ENCODE measurements at places on chromosomes 3 and 15. TPM values are rescaled to one million over a fixed set of nuclear protein-coding genes. Genes with fewer than 3 reads are reported as not detected.
A peak's percentile ranks its signal among the peaks of the same experiment; 100 is the strongest.

DNA sequence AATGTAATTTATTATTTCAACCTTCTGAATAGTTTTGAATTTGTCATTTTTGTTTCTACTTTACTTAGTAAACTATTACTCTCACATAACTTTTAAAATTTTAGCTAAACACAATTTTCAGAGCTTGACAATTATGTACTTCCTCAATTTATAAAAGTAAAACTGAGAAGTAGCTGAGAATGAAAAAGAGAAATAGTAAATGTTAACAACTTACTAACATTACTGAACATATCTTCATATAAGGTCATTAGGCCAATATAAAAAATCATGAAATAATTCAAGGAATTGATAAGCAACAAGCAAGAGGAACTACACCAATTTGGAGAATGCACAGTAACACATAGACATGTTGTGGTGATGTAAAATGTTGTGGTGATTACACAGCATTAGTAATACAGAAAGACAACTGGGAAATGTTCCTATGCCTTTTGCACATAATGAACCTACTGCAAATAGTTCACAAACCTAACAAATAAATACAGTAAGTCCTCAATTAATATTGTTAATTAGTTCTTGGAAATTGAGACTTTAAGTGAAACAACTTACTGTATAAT lies 137.9 kb downstream of the CBLB start:
- no peak for DNase-seq

DNA sequence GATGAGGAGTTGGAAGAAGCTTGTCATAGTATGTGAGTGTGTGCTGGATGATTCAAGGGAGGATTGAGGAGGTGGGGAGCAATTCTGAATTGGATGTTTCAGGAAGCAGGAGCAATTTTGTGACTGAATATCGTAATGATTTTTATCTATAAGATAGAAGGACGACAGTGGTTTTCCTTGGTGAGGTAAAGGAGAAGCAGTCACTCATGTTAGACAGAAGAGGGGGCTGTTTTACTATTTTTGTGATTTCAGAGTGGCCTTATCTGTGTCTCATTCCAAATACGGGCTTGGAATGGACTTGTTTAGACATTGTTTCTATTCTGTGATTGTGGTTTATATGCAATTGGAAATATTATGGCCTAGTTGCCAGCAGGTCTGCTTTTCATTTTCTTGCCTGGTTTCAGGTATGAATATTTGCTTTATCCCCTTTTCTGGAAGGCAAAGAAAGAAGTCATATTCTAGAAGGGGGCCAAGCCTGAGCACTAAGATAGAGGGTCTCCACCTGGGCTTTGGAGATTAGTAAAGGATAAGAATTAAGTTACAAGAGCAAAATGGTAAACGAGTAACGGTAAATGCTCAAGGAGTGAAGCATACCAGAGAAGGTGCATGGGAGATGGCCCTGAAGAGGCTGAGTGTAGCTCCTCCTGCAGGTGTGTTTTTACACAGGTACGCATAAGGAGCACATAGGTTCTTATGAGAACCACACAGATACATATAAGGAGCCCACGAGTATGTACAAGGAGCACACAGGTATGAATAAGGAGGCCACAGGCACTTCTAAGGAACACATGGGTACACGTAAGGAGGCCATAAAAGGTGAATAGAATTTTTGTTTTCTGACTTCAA lies 124.6 kb upstream of the KCNAB1 start:
- DNase-seq = no peak

- DNase-seq = no peak
These were observed 18.8 kb upstream of the CELF6 start for GRCh38 chr15:72338617-72339321.

- no peak for DNase-seq
These were observed 749.8 kb downstream of the NAALADL2 start for GRCh38 chr3:175608911-175609310.

DNA sequence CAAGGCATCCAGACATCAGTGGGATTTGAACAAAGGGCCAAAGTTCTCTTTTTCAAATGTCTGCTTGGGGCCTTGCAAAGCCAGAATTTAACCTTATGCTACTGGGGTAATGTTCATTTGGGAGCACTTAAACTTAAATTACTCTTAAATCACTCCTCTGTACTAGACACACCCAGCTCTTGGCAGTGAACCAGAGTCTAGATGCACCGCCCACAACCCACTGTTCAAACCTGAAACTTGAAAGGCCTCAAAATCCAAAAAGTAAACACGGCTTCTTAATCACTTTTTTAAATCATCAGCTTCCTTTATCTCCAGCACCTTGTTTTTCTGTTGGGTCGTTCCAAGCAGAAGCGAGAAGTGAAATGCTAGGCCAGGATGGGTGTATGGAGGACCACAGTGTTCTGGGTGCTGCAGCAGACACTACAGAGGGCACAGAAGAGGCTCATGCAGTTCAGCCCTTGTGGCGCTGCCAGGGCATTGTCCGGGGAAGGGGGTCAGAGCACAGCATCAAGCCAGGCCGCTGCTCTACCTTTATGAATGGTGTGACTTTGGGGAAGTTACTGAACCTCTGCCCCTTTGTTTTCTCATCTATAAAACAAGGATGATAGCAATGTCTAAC lies 28.8 kb downstream of the MECOM start:
- DNase-seq = no peak

- no peak for DNase-seq
These were observed 221.8 kb downstream of the FMN1 start for GRCh38 chr15:32972686-32973085.

DNA sequence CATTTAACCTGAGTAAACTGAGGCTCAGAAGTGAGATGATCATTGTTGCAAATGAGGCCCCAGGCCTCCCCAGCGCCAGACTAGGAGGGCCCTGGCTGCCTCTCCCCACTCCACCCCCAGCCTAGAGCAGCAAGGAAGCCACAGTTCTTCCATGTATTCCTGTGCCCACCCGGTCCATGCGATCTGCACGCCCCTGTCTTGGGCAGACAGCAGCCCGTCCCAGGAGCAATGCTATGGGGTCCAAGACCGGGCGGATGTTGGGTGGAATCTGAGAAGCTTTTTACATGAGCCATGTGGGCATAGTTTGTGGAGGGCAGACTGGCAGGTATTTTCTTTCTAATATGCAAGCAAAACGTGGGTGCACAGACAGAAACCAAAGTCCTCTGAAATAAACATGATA lies 15.1 kb downstream of the SH2D7 start:
- DNase-seq = no peak

- no peak for DNase-seq
These were observed 29.1 kb downstream of the PLXND1 start for GRCh38 chr3:129577366-129577765.

DNA sequence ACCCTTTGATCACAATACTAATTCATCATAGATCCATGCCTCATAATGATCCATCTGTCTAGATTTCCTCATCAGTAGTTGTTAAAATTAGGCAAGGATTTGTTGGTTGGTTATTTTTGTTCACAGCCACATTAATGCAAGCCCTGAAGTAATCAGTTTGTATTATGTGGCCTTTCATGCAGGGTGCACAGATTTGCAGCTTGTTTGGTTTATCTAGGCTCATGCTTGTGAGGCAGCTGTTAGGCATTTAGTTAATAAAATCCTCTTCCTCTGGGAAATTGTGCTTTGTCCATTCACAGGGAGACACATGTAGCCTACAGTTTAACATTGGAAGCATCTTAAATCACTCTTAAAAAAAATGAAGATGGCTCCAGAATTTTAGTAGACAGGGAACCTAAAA lies 162.8 kb upstream of the ZNF385D start:
- no peak for DNase-seq

- DNase-seq = no peak
These were observed 29.1 kb upstream of the LYZL4 start for GRCh38 chr3:42439261-42440115.

GRCh38 chr15:88617790-88618189 lies 3.4 kb upstream of the AEN start:
- no peak for DNase-seq

GRCh38 chr3:170858599-170858998 lies 11.4 kb downstream of the RPL22L1 start:
- no peak for DNase-seq

DNA sequence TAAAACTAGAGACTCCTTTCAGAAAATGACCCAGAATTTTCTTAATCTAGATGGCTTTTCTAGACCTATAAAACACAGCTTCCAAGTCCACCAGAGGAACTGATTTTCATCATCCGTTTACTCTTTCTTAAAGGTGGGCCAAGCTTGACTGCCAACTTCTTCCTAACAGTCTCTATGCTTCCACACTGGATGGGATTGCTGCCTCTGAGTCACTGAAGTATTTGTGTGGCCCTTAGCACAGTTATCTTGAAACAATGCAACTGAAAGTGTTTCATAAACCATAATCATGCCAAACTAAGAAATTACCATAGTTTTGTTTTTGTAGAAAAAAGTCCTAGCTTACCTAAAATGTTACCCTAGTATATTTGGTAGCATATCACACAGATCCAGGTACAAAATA lies 985.7 kb downstream of the TUSC7 start:
- no peak for DNase-seq

GRCh38 chr3:172647823-172648222 lies 63.0 kb downstream of the NCEH1 start:
- DNase-seq = no peak

DNA sequence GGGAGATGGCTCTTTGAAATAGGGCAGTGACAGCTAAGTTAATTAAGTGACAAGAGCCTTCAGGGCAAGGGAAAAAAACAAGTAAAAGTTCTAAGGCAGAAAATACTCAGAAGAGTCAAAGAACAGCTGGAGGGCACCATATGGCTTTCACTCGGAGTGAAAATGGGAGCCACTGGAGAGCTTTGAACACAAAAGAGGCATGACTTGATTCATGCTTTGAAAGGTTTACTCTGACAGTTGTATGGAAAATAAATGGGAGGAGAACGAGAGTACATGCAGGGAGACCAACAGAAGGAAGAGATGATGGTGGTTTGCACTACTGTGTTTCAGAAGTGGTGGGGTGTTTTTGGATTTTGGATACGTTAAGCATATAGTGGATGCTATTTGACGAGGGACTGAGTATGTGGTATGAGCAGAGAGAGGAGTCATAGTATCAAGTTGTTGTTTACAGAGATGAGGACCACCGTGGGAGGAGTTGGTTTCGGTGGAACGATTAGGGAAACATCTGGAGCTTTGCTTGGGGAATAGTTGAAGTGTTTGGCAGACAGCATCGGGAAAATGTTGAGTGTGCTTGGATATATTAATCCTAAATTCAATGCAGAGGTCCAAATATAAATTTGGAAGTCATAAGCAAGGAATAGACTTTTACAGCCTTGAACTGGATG lies 411.5 kb downstream of the GABRG3 start:
- DNase-seq = no peak

GRCh38 chr15:23690450-23690852 lies 3.3 kb upstream of the NDN start:
- DNase-seq = no peak

GRCh38 chr3:99699841-99700240 lies 61.4 kb downstream of the COL8A1 start:
- DNase-seq = no peak

- DNase-seq = peak; percentile 73
These were observed 62.6 kb downstream of the SMAD3 start for GRCh38 chr15:67127965-67128364.

DNA sequence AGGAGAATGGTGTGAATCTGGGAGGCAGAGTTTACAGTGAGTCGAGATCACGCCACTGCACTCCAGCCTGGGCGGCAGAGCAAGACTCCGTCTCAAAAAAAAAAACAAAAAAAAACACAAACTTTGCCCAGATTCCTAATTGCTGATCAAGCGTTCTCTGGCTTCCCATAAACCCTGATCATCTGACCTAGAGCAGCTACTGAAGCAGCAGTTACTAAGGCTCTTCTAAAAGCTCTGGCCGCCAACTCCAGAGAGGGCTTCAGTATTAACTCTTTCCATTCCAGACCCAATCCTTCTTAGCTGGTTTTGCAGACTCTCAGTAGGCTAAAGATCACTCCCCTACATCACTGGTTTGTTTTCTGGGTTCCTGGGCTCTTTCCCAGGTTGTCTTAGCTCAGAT lies 201.6 kb downstream of the IGSF11 start:
- no peak for DNase-seq

The GOLGA8S gene
- 0.38 TPM for total RNA-seq

The GCHFR gene
- 7.1 TPM for total RNA-seq

The RPP25 gene
- 9.3 TPM for total RNA-seq

The GALK2 gene
- 32.1 TPM for total RNA-seq

The ATP8B4 gene
- total RNA-seq = 13.8 TPM

The GREM1 gene
- total RNA-seq = 283 TPM

The C3orf38 gene
- 22.9 TPM for total RNA-seq

The MLF1 gene
- 14.3 TPM for total RNA-seq

The TF gene
- 2.8 TPM for total RNA-seq

The ZNF80 gene
- not detected for total RNA-seq

The SPTBN5 gene
- 0.71 TPM for total RNA-seq
